ENCODE measurements at places on chromosomes 5 and 9. TPM values are rescaled to one million over a fixed set of nuclear protein-coding genes. Genes with fewer than 3 reads are reported as not detected.

DNA sequence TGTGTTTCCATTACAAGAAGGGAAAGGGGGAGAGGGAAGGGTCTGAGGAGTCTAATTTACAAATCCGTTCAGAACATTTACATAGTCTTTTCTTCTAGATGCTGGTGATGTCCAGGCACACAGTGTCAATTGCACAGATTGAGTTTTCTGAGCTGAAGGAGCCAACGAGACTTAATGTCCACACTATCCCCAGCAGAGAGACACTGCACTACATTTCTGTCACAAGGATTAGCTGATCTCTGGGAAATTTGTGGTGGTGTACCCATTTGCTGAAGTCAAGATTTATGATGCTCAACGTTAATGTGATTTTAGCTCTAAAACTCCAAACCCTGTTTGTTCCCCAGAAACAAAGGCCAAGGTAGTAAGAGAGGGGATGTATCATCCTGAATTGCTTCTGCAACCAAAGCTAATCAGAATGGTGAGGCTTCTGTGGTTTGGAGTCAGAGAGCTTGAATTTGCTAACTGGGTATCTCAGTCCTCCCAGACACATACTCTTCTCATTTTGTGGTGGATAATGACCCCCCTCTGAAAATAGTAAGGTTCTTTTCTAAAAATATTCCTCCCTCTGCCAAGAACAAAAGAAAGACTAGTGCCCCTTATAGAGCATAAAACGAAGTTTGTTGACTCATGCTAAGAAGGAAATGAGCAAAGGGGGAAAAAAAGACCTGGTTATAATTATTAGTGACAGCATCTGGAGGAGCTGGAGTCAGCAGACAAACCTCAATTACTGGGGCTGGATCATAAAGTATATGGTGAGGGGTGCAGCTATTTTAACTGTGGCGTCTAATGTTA is 416.9 kb downstream of the PSAT1 start:
- DNase-seq = no peak

DNA sequence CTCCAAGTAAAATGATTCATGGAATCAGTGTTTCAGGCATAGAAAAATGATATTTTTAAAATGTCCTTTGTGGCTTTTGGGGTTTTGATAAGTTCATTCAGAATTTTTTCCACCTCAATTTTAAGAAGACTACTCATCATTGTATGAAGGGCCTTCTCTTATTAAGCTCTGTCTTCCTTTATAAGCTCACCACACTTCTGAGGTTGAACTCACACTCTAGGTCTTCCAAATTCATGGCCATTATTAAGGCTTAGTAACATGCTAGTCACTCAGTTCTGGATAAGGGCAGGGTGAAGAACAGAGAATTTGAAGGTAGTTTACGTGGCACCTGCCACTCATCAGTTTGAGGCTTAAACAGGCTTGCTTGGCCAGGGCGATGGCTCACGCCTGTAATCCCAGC is 4.2 kb downstream of the MELK start:
- no peak for DNase-seq

- no peak for DNase-seq
Measured at GRCh38 chr5:59209758-59210359, 627.0 kb downstream of the RAB3C start.

The TAF11L5 gene
- not detected for total RNA-seq

- peak; percentile 38 for DNase-seq
Measured at GRCh38 chr9:88775559-88775958, 215.7 kb upstream of the S1PR3 start.

The GABRA1 gene
- total RNA-seq = not detected

The ISL1 gene
- total RNA-seq = not detected

DNA sequence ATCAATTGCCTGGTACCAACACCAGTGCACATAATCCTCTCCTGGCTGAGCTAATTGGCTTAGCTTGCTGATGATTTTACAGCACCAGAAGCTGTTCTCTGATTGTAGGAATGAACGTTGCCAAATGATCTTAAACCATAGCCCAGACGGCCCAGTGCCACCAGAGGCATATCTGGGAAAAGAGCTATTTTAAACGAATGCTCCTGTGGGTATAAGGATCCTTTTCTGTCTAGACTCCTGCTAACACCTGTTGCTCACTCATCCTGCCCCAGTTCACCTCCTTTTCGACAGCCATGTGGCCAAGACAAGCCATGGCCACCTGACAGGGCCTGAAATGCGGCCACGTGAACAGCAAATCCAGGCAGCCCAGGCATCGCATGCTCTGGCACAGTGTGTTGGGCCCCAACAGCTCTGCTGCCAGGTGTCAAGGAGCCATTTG is 289.9 kb upstream of the SLC30A5 start:
- DNase-seq = no peak

The KIF20A gene
- 28.1 TPM for total RNA-seq

GRCh38 chr5:180831139-180832093 is 28.8 kb upstream of the MGAT1 start:
- DNase-seq = peak; percentile 78

The PCDHB13 gene
- total RNA-seq = 2.6 TPM

- DNase-seq = peak; percentile 98
Measured at GRCh38 chr5:124649491-124650146, 96.8 kb downstream of the ZNF608 start.

The XPA gene
- total RNA-seq = 10.7 TPM

DNA sequence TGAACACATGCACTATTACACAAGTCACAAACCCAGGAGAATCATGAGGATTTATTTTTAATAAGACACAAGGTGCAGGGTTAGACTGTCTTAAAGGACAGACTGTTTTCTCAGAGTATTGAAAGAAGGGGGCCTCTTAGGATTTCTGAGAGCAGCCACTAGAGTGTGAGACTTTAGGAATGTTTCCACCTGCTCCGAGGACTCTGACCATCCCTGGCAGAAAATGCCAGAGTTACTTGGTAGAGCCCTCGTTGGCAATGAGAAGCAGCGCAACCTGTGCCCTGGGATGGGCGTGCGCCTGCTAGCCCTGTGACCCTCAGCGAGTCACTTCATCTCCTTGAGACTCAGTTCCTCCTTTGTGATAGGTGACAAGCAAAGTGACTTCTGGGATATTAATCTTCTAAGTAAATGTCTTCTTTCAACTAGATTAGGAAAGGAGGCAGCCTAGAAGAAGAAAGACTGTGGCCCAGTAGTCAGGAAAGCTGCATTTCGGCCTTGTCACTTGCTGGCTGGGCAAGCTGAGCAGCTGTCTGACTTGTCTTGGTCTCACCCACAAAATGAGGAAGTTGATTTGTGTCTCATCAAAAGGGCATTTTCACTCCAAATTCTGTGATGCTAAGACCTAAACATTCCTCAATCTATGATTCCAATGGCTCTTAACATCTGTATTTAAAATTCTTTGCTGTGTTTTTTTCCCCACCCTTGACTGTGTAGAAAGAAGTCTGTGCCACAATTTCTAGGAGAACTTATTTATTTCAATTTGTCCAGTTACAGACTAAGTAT is 60.5 kb downstream of the PTCD2 start:
- DNase-seq = no peak

GRCh38 chr9:87725356-87725899 is 491 bp upstream of the CTSL start:
- no peak for DNase-seq

DNA sequence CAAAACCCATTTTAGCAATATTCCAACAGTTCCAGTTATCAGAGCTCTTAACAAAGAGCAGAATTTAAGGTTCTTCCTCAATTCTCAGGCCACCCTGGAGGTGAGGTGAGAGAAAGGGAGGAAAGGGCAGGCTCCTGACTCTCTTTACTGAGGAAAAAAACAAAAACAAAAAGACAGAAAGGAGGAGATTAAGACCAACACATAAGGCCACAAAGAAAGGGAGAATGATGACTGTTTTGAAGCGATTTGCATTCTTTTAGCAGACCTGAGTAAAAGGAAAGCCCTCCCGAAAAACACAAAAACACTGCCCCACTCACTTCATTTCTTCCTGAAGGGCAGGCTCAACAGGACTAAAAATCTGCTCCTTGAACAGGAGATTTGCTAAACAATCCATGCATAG is 300.5 kb downstream of the ARL15 start:
- DNase-seq = no peak

DNA sequence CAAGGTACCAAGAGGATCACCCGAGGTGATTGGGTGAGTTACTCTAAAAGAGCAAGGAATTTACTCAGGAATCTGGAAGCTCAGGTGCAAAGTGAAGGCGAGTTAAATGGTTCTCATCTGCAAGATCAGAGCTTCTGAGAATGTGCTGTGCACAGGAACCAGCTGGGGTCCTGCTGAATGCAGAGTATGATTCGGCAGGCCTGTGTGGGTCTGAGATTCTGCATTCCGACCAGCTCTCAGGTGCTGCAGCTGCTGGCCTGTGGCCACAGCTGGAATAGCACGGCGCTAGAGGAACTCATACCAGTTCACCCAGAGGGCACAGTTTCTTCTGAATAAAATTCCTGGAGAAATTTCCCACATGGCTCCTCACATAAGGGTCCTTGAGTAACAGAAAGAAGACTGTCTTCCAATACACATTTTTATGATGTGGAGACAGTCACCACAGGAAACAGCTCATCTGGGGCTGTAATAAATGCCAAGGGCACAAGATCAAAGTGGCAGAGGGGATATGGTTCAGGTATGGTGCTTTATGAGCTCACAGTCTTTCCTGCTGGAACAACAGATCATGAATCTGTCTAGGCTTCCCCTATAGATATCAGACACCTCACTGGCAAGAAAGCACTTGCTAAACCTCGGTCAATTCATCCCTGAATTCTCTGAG is 83.9 kb downstream of the PTPN3 start:
- no peak for DNase-seq

- no peak for DNase-seq
Measured at GRCh38 chr9:14318934-14319580, 5.1 kb upstream of the NFIB start.

- DNase-seq = peak; percentile 17
Measured at GRCh38 chr5:135437796-135438560, 9.2 kb downstream of the DCANP1 start.

DNA sequence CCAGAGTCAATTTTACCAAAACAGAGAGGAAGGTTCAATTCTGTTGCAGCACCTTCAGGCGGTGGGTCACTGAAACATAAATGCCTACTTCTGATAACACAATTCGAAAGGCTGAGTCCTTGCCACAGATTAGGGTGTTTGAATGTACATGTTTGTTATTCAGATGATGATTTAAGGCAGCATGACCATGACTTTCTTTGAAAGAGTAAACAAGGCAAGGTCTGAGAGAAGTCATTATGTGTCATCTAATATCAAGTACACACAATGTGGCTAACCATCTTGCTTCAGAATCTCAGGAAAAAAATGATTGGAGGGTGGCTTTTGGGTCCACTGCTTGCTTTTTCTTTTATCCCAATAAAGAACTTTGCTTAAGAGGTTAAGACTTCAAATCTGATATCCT is 457.5 kb downstream of the TAF11L14 start:
- DNase-seq = no peak

GRCh38 chr5:138770291-138770690 is 17.1 kb downstream of the CTNNA1 start:
- peak; percentile 32 for DNase-seq

- no peak for DNase-seq
Measured at GRCh38 chr5:180454752-180455151, 39.4 kb upstream of the CNOT6 start.

The MSANTD3 gene
- total RNA-seq = 45.1 TPM

DNA sequence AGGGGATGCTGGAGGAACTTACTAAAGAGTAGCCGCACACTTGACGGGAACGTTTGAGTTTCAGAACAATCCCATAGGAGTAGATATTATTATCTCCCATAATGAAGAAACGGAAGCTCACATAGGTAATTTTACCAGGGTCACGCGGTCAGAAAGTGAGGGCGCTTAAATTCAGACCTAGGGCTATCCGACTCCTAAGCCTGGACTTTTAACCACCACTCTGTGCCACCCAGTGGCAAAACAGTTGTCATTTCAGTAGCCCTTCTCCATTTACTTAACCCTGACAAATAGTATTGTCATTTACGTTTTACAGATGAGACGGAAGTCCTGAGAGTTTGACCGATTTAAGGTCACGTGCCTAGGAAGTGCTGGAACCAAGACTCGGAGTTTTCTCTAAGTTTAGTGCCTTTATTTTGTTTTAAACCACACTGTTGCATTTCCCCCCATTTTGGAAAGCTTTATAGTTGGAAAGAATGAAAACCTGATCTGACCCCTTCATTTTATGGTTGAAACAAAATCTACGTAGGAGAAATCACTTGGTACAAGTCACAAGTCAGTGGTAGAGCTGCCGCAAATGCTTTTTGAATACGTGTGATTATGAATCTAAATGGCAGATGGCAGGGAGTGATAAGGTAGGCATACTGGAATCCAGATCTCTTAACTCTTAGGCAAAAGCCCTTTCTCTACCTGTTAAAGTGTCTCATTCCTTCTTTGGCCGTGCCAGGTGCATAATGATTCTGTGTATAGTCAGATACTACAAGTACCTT is 650 bp downstream of the MRRF start:
- peak; percentile 46 for DNase-seq

GRCh38 chr9:77752554-77752953 is 104.4 kb upstream of the GNA14 start:
- peak; percentile 14 for DNase-seq

DNA sequence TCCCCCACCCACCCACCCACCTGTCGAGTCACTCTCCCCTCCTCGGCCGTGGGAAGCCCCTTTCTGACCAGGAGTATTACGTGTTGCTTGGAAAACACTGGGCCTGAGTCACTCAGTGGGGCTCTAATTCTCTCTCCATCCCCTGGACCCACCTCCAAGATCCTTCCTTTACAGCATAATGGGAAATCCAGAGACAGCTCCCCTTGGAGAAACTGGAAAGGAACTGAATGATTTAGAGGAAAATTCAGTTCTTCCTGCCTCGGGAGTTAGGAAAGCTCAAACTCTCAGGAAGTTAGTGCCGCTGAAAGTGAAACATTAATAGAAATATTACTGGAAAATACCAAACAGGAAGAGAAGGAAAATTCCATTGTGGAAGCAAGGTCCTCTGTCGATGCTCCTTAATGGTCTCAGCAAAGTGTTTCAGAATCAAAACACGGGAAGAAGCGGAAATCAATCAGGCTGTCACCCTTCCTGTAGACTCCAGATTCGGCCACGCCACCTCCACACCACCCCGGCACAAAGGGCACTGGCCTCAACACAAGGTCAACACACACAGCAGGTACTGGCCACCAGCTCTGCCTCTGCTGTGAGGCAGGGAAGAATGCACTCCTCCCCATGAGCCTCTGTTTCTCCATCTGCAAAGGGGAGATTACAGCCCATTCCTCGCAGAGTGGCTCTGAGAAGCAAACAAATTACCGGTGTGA is 9.6 kb downstream of the SHB start:
- peak; percentile 90 for DNase-seq

GRCh38 chr5:43165323-43165722 is 26.7 kb upstream of the NIM1K start:
- DNase-seq = no peak

GRCh38 chr5:176878463-176878862 is 20.7 kb downstream of the HK3 start:
- DNase-seq = no peak

The PFN3 gene
- total RNA-seq = not detected

All from lung microvascular endothelial cell (primary cell).